Effector CD4-positive, alpha-beta T cell (primary cell): ENCODE measurements at places on chromosomes 5 and 9.

GRCh38 chr9:9133526-9133925, 1333.9 kb upstream of the DMAC1 start:
- no peak for DNase-seq

GRCh38 chr9:85045271-85045670, 375.7 kb downstream of the NTRK2 start:
- DNase-seq: no peak

- no peak for DNase-seq
Observed at GRCh38 chr5:54882101-54882500, 103.3 kb downstream of the ESM1 start.

DNA sequence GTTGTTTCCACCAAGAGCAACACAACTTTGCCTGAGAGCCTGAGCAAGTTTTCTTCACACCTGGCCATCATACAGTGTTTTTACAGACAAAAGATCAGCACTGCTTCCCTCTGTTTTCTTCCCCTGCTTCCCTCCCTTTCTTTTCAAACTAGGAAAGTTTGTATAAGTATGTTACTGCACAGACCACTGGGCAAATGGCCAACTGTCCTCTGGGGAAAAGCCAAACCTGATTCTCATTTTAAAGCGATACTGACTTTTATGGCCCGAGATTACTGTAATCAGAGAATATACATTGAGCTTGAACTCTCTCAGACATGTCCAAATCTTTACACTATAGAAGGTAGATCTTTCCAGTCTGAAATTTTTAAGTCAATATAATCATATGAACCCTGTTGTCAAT, 415.0 kb downstream of the NFIB start:
- no peak for DNase-seq
